Activated T-helper 2 cell treated with anti-CD3 and anti-CD28 coated beads, Interferon-gamma antibody, Interleukin-2, Interleukin-4, amounts not matched to agents 10 μg/mL and 5 μg/mL and 100 μg/mL, durations not matched to agents 14 hours and 24 hours and 36 hours (primary cell): ENCODE measurements at places on chromosomes 2 and 18.

DNA sequence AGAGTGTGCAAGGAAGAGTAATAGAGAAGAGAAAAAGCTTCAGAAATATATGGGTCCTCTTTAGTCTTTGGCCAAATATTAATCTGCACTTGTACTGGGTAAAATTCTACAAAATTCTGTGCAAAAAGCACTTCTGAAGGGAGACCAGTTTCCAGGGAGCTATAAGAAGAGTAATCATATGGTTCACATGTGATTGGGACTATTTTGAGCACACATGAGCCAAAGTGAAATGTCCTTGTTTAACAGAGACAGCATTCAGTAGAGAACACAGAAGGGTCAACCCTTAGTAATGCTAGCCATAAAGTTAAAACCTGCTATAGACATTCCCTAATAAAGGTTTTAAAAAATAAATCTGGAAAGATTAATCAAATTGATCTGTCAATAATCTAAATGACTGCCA is 49.3 kb upstream of the ACVR1C start:
- H3K36me3 ChIP-seq = no peaks in the 10 kb centered on the region
- no peak overlapping the region for H3K4me3 ChIP-seq
- H3K27me3 ChIP-seq = peaks cover 9% of the 10 kb centered on the region
- no peak for DNase-seq
- H3K27ac ChIP-seq = no peak overlapping the region

DNA sequence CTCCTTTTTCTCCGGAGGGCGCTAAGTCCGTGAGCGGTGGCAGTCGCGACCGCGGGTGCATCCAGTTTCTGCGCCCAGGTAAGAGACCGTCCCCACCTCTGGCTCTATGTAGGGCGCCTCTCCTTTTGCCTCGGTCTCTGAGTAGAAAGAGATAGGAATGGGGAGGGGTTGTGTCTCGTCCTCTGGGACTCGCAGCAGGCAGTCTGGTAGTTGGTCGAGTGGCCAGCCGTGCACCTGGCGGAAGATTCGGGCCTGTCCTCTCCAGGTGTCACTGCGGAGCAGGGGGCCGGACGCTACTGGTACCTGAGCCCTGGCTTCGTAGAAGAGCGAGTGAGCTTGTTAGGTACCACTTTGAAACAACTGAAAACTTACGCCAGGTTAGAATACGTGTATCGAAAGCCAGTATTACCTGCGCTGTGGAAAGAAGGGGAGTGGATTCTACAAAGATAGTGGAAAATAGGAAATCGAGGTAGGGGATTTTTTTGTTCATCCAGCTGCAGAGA is 403 bp downstream of the MAP2 start:
- no peaks in the 10 kb centered on the region for H3K36me3 ChIP-seq
- H3K4me3 ChIP-seq = peak overlapping the region; percentile 73
- no peak overlapping the region for H3K27ac ChIP-seq
- DNase-seq = no peak
- peaks cover 36% of the 10 kb centered on the region for H3K27me3 ChIP-seq

DNA sequence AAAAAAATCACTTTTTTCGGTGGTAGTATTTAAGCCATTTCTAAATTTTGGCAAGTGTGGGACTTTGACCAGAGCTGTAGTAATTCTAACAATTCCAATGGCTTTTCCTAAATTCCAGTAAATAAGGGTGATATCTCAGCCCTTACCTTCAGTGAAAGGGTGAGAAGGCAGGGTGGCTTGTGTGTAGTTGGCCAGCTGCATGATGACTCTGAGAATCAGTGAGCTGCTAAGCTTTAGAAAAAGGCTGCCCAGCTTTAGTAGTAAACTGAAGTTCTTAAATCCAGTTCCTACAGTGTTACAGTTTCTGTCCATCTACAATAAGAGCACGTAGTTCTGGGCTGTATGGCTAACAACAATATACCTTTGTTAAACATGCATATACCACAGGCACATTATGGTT is 42.0 kb downstream of the OXER1 start:
- DNase-seq = no peak
- H3K27ac ChIP-seq = peak overlapping the region; percentile 72
- H3K36me3 ChIP-seq = peaks cover 15% of the 10 kb centered on the region
- peaks cover 18% of the 10 kb centered on the region for H3K4me1 ChIP-seq
- no peaks in the 10 kb centered on the region for H3K27me3 ChIP-seq

GRCh38 chr18:76457475-76457874 is 37.6 kb downstream of the ZNF516 start:
- peaks cover 18% of the 10 kb centered on the region for H3K27me3 ChIP-seq
- no peaks in the 10 kb centered on the region for H3K4me1 ChIP-seq
- no peak for DNase-seq
- no peak overlapping the region for H3K27ac ChIP-seq

DNA sequence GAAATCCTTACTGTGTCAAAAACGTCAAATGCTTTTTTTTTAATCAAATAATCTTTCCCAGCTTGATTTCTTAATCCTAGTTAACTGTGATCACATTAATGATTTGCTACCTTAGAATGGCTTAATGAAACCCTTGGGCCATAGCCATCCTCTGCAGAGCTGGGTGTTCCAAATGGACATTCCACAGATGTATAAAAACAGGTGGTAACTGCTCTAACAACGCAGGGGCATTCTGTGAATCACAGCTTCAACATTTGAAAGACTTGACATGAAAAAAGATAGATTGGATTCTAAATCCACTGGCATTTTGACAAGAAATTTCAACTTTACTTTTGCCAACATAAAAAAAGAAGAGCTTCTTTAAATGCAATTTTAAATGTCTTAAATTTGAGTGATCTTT is 69.8 kb upstream of the RASGRP3 start:
- H3K27me3 ChIP-seq = no peaks in the 10 kb centered on the region
- no peak overlapping the region for H3K27ac ChIP-seq
- no peak overlapping the region for H3K4me3 ChIP-seq
- H3K36me3 ChIP-seq = no peaks in the 10 kb centered on the region
- no peak for DNase-seq

DNA sequence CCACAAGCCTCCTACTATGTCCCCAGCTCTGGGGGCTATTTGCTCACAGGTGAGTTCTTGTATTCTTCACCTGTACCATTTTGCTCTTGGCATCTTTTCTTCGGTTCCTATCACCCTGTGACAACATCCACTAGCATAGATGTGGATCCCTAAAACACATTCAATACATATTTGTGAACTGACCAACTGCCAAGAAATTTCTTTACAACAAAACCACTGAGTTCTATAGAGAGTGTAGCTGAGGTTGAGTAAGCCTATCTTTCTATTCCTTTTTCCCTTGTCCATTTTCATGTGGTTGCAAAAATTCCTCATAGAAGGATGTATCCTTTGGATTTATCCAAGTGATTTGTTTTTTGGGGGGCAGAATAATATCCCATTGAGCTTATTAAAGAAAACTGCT is 192.7 kb upstream of the ITGA4 start:
- H3K4me3 ChIP-seq = no peak overlapping the region
- peaks cover 35% of the 10 kb centered on the region for H3K4me1 ChIP-seq
- no peaks in the 10 kb centered on the region for H3K27me3 ChIP-seq

DNA sequence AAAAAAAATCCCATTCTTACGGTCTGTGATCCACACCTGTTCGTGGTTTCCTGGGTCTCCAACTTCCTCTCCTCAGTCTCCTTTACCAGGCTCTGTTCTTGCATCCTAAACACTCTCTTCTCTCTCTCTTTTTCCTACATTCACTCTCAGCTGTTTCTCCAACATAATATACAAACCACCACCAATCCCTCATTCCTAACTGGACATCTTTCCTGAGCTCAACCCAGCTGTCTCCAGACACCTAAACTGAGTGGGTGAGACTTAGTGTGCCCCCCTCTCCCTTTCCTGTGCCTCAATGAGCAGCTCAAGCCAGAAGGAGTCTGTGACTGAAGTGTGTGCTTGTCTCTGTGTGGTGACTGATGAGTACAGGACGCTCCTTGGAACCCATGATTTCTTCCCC is 59.4 kb downstream of the LIPG start:
- H3K27me3 ChIP-seq = peaks cover 20% of the 10 kb centered on the region
- no peak overlapping the region for H3K4me3 ChIP-seq
- H3K36me3 ChIP-seq = no peaks in the 10 kb centered on the region
- DNase-seq = no peak
- no peak overlapping the region for H3K27ac ChIP-seq
